CD4-positive, alpha-beta T cell treated with Interleukin-10 for 1 hour (primary cell): ENCODE measurements at places on chromosomes 1 and 21.

GRCh38 chr1:20100632-20101355 is 18.5 kb downstream of the PLA2G2D start:
- peak; percentile 33 for DNase-seq

GRCh38 chr1:15628003-15628402 is 10.7 kb downstream of the DDI2 start:
- DNase-seq: no peak

DNA sequence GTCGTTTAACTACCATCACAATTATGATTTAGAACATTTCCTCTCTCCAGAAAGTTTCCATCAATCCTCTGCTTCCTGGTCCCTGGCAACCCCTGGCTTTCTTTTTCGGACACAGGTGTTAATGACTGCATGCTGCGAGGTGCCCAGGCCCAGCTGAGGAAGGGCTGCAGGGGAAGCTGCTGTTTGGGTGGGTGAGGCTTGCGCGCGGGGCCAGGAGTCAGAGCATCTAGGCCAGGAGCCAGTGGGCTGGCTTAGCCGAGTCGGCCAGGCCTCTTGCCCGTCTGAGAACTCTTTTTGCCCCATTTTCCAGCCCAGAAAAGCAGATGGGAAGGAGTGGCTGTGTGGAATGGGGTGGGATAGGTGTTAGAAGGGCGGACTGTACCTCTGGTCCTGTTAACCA is 51.5 kb downstream of the NAV1 start:
- DNase-seq: no peak

GRCh38 chr1:246587032-246587431 is 20.8 kb downstream of the CNST start:
- DNase-seq: no peak
